Camera-type eye (tissue), 1 donor: ENCODE measurements at places on chromosomes 1 and 21. TPM values are rescaled to one million over a fixed set of nuclear protein-coding genes. Genes with fewer than 3 reads are reported as not detected.

The EIF2D gene
- 53.8 TPM for total RNA-seq

The OR2G6 gene
- not detected for total RNA-seq

The DNASE2B gene
- total RNA-seq: 3.0 TPM

The FAM72B gene
- total RNA-seq: 3.7 TPM

The LUZP1 gene
- total RNA-seq: 26.1 TPM

The GNAT2 gene
- total RNA-seq: 21.8 TPM

The ITLN1 gene
- not detected for total RNA-seq

The SPATA46 gene
- total RNA-seq: not detected

The CACNA1S gene
- 5.9 TPM for total RNA-seq

The KDF1 gene
- total RNA-seq: 0.27 TPM

The TFF2 gene
- not detected for total RNA-seq

The PAX7 gene
- total RNA-seq: 3.1 TPM

The TYW3 gene
- total RNA-seq: 12.0 TPM

The ANKRD34A gene
- 1.2 TPM for total RNA-seq

The FMN2 gene
- total RNA-seq: 30.8 TPM

The DFFA gene
- total RNA-seq: 34.5 TPM

The ELOA gene
- total RNA-seq: 37.7 TPM

The VPS13D gene
- total RNA-seq: 81.9 TPM

The ADCY10 gene
- 0.49 TPM for total RNA-seq

The C1orf87 gene
- total RNA-seq: not detected

The IL23R gene
- not detected for total RNA-seq

The ETV3L gene
- total RNA-seq: not detected

The NBPF6 gene
- total RNA-seq: not detected

The RNU1-2 gene
- total RNA-seq: under 0.01 TPM

The NUF2 gene
- 14.2 TPM for total RNA-seq

The S100A3 gene
- total RNA-seq: 1.0 TPM

The NPR1 gene
- 6.8 TPM for total RNA-seq

The PPIAL4G gene
- not detected for total RNA-seq

The BMP8B gene
- total RNA-seq: 6.8 TPM

The TSPEAR gene
- not detected for total RNA-seq

The TIAM1 gene
- 38.4 TPM for total RNA-seq

The MFAP2 gene
- total RNA-seq: 52.1 TPM

The OR2M7 gene
- total RNA-seq: not detected

The F3 gene
- 83.5 TPM for total RNA-seq

The PTGER3 gene
- total RNA-seq: 4.8 TPM

The NBPF14 gene
- total RNA-seq: 41.9 TPM

The GPATCH3 gene
- 13.9 TPM for total RNA-seq

The HES3 gene
- total RNA-seq: not detected

The ANGPTL1 gene
- total RNA-seq: 62.8 TPM

The AGMAT gene
- 1.2 TPM for total RNA-seq

The BARHL2 gene
- total RNA-seq: 2.8 TPM
